ENCODE measurements at places on chromosomes 3 and 15. TPM values are rescaled to one million over a fixed set of nuclear protein-coding genes. Genes with fewer than 3 reads are reported as not detected.

DNA sequence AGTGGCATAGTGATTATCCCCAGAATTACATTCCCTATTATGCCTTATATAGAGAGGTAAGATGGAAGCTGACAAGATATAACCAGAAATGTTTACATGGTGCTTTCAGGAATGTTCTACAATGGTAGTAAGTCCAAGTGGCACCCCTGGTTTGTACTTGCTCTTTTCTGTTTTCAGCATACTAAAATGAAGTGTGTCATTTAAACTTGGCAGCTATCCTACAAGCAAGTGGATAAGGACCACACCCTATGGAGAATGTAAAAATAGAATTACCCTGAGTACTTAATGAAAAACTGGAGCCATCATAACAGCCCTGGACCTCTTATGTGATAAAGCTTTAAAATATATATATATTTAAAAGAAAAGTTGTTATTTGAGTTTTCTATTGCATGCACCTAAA lies 1012.7 kb upstream of the CADM2 start:
- H3K27me3 ChIP-seq, result no peaks in the 10 kb centered on the region
- no peak for DNase-seq
- no peaks in the 10 kb centered on the region for H3K36me3 ChIP-seq

GRCh38 chr3:117079997-117080396 lies 370.4 kb downstream of the TUSC7 start:
- no peak for DNase-seq
- no peaks in the 10 kb centered on the region for H3K4me1 ChIP-seq
- H3K27me3 ChIP-seq, result no peaks in the 10 kb centered on the region
- no peaks in the 10 kb centered on the region for H3K36me3 ChIP-seq

DNA sequence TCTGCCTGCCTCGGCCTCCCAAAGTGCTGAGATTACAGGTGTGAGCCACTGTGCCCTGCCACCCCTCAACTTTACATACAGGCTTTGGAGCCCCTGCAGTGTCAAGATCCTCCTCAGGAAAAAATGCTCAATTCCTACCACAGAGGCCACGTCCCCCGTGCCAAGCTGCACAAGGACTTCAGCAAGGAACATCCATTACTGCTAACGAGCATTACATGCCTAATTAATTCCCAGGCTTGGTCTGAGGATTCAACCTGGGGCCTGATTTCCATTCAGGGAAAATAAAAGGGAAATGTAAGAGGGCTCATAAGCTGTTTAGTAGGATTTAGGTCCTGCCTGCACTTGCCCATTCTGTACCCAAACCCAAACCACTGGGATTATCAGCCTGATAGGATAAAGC lies 161.4 kb downstream of the RAB11A start:
- no peaks in the 10 kb centered on the region for H3K27me3 ChIP-seq
- H3K4me3 ChIP-seq, result no peak overlapping the region
- no peaks in the 10 kb centered on the region for H3K36me3 ChIP-seq
- no peak for DNase-seq

MAGEL2 gene
- total RNA-seq, result 0.83 TPM

DNA sequence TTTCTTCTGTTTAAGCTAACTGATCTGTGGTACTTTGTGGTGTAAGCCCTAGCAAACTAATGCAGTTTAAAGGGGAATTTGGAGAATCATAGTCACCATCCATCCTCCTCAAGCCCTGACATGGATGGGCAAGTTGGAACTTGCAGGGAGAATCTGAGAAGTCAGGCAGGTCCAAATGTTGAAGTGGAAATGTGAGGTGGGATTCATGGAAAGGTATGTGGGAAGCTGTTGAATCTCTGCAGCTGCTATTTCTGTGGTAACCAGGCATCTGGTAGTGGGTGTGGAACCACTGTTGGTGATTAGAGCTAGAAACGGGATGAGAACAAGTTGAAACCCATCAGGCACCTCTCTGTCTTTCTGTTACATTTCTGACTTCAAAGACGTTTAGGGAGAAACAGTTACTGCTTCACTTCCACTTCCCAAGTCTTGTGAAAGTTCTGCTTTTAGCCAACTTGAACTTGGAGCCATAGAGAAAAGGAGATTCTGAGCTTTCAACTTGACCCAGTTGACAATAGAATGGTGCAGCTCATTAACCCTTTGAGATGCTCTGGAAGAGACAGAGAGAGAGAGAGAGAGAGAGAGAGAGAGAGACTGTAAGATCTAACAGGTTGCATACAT lies 38.1 kb upstream of the NMNAT3 start:
- no peak for DNase-seq
- no peaks in the 10 kb centered on the region for H3K36me3 ChIP-seq
- H3K27me3 ChIP-seq, result no peaks in the 10 kb centered on the region
- H3K4me1 ChIP-seq, result no peaks in the 10 kb centered on the region

HRH1 gene
- total RNA-seq, result 57.3 TPM

GRCh38 chr3:15679306-15679705 lies 77.8 kb downstream of the BTD start:
- DNase-seq, result no peak
- no peak overlapping the region for H3K27ac ChIP-seq
- H3K4me1 ChIP-seq, result peaks cover 16% of the 10 kb centered on the region
- peaks cover 59% of the 10 kb centered on the region for H3K36me3 ChIP-seq

DNA sequence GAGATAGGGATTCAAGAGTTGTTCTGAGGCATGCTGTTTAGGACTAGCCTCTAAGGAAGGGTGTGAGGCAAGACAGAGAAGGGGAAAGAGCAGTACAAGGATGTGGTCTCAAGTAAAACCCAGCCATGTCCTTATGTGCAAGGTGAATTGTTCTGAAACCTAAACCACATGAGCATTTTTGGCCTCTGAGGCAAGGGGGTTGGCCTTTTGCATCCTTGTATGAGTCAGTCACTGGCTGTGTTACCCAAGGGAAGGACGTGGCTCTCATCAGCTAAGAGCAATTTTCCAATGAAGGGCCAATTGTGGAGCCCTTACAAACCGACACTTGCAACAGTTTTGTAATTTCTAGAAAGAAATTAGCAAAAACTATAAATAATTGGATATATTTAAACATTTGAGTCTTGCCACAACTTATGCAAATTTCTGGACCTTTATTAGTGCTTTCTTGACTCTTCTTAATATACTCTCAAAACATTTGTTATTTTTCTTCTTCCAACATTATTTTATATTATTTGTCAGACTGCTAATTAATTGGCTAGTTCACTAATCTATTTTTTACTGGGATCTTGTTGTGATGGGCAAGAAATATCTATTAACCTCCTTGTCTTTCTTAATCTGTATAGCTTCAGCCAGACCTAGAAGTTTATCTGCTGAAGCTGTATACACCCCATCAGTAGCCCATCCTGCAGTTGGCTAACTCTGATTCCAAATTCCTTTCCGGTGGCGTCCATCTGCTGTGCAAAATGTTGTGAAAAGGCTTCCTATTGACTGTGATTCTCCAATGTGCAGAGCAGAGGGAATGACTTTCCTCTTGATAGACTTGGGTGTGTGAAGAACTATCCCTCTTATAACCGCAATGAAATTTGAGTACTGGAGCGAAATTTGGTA lies 97.7 kb upstream of the P2RY1 start:
- H3K4me3 ChIP-seq, result no peak overlapping the region
- no peak overlapping the region for H3K27ac ChIP-seq
- no peaks in the 10 kb centered on the region for H3K36me3 ChIP-seq
- peak; percentile 64 for DNase-seq
- no peaks in the 10 kb centered on the region for H3K27me3 ChIP-seq
- H3K4me1 ChIP-seq, result no peaks in the 10 kb centered on the region

DNA sequence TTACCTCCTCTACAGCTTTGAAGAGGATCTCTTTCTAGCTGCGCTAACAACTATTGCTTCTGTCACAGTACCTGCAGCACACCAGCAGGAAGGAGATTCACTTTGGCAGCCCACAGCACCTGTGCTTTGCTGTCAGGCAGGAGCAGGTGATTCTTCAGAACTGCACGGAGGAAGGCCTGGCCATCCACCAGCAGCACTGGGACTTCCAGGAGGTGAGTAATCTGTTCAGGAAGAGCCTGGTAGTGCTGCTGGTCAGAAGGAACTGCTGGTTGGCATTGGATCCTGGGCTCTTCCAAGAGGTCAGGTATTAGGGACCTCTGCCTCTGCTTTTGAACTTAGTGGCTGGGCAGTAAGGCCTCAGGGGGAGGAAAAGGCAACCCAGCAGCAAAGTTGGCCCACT lies 42.2 kb downstream of the DPH3 start:
- H3K27me3 ChIP-seq, result no peaks in the 10 kb centered on the region
- no peaks in the 10 kb centered on the region for H3K4me1 ChIP-seq
- no peak overlapping the region for H3K4me3 ChIP-seq
- no peak for DNase-seq
- no peak overlapping the region for H3K27ac ChIP-seq
- H3K36me3 ChIP-seq, result no peaks in the 10 kb centered on the region

- no peaks in the 10 kb centered on the region for H3K36me3 ChIP-seq
- no peaks in the 10 kb centered on the region for H3K27me3 ChIP-seq
- no peak for DNase-seq
- H3K27ac ChIP-seq, result no peak overlapping the region
Observed at GRCh38 chr15:28950916-28951315, 65.1 kb downstream of the APBA2 start.

DNA sequence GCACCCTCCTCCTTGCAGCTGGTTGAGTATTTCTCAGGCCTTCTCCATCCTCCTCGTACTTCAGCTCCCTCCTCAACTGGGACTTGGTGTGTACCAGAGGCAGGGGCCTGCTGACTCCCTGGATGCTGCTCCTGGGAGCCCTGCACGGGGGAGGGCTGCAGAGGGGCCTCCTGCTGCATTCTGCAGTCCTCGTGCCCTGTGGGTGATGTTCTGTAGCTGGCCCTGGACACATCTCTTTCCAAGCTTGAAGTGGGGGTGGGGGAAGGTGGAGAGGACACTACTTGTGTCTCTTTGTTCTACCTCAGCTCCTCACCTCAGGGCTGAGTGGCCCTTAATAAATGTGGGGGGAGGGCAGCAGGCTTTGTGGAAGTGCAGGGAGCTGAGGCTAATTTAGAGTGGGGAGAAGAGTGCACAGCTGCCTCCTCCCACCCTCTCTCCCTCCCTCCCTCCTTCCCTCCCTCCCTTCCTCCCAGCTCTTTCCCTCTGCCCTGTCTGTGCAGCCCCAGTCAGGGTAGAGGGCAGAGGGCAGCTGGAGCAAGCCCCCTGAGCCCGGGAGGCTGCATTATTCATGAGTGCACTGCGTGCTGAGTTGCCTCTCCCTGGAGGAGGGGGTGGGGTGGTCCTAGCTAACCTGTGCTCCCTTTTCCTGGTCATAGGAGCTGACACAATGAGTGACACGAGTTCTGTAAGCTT lies 3.7 kb upstream of the GRM2 start:
- no peaks in the 10 kb centered on the region for H3K27me3 ChIP-seq
- no peak overlapping the region for H3K4me3 ChIP-seq
- H3K4me1 ChIP-seq, result peaks cover 6% of the 10 kb centered on the region

SGO1 gene
- 0.16 TPM for total RNA-seq

DUOXA2 gene
- not detected for total RNA-seq

FANCD2 gene
- total RNA-seq, result 5.8 TPM

- H3K36me3 ChIP-seq, result no peaks in the 10 kb centered on the region
- no peak for DNase-seq
- H3K4me1 ChIP-seq, result peaks cover 8% of the 10 kb centered on the region
- H3K4me3 ChIP-seq, result no peak overlapping the region
- no peaks in the 10 kb centered on the region for H3K27me3 ChIP-seq
Observed at GRCh38 chr3:155889212-155889611, 18.8 kb downstream of the GMPS start.

ZPLD1 gene
- not detected for total RNA-seq

LRIG1 gene
- 200 TPM for total RNA-seq

- H3K4me1 ChIP-seq, result no peaks in the 10 kb centered on the region
- H3K36me3 ChIP-seq, result no peaks in the 10 kb centered on the region
- no peak overlapping the region for H3K4me3 ChIP-seq
- DNase-seq, result no peak
- no peaks in the 10 kb centered on the region for H3K27me3 ChIP-seq
Observed at GRCh38 chr3:67437789-67438188, 216.6 kb downstream of the SUCLG2 start.

DNA sequence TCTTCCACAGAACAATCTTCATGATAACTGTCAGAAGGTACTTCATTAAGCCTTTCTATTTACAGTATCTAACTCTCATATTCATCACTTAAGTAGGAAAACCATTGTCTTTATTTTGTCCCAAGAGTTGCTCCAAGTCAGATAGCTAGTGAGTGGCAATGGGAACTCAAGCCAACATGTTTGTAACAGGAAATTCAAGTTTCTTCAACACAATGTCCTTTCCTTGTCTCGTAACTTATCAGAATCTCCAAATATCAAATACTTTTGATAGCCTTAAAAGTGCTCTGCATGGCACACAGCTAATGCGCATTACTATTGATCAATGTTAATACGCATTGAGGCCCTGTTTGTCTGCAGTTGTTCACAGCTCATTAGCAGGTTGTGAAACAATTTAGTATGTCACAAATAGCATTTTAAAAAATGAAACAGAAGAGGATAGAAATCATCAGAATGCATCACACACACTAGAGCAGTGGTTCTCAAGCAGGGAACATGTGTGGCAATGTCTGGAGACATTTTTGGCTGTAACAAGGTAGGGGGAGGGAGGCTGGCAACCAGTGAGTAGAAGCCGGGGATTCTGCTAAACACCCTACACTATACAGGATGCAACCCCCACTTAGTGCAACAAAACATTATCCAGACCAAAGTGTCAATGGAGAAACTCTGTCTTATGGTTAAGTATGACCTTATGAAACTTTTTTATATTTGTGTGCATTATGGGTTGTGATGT lies 27.5 kb downstream of the BTLA start:
- no peaks in the 10 kb centered on the region for H3K36me3 ChIP-seq
- no peak overlapping the region for H3K4me3 ChIP-seq
- no peak for DNase-seq
- no peak overlapping the region for H3K27ac ChIP-seq
- no peaks in the 10 kb centered on the region for H3K27me3 ChIP-seq

GRCh38 chr15:37789881-37790280 lies 144.6 kb upstream of the TMCO5A start:
- H3K4me1 ChIP-seq, result no peaks in the 10 kb centered on the region
- no peaks in the 10 kb centered on the region for H3K27me3 ChIP-seq
- H3K27ac ChIP-seq, result no peak overlapping the region
- no peak overlapping the region for H3K4me3 ChIP-seq
- no peaks in the 10 kb centered on the region for H3K36me3 ChIP-seq

DNA sequence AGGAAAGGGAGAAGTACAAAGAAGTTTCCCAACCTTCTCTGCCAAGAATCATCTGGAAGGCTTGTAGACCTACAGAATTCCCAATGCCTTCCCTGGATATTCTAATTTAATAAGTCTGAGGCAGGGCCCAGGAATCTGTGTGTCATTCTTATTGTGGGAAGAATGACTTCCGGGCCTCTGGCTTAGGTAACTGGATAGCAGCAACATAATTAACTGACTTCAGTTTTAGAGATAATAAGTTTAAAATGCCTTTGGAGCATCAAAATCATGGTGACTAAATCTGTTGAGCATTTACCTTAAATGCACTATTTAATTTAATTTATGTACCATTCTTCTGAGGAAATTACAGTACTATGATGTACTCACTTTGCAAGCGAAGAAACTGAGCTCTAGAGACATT lies 44.3 kb upstream of the TM4SF1 start:
- DNase-seq, result no peak

CRABP1 gene
- total RNA-seq, result 6.1 TPM

Measured in sigmoid colon (tissue), 7 donors.